ENCODE measurements at places on chromosomes 12 and 14.

DNA sequence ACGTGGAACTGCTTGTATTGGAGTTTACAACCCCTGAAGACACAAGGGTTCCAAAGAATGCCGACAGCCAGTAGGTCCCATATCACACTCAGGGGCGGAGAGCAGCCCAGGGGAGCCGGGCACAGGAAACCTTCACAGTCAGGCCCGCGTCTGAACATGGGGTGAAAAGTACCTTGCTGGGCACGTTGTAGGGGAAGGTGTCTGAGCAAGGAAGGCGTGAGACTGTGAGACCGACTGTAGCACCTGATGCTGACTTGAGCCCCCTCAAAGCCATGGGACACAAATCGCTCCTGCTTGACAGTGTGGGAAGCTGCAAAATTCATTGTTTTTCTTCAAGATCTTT is 14.7 kb downstream of the RIMBP2 start:
- DNase-seq: no peak

- no peak for DNase-seq
Observed at GRCh38 chr12:12367482-12367998, 10.7 kb downstream of the BORCS5 start.

DNA sequence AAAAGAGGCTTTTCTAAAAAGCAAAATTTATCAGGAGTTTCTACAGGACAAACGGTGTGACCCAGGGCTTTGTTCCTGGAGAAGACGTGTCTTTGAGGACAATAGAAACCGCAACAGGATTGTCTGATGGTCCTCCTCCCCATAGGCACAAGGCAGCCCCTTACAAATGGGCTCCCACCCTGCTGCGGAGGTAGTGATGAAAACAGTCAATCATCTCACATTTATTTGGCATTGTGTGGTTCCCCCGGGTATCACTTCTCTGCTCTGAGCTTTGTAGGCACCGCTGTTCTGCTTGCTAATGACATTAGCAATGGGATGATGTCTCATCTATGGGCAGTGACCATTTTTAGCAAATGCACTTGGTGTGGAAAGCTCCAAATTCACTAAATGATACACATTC is 155.5 kb upstream of the TMPO start:
- no peak for DNase-seq

- no peak for DNase-seq
Observed at GRCh38 chr12:17079251-17079909, 473.4 kb upstream of the LMO3 start.

GRCh38 chr12:107780298-107780697 is 5.8 kb downstream of the ASCL4 start:
- DNase-seq: no peak

DNA sequence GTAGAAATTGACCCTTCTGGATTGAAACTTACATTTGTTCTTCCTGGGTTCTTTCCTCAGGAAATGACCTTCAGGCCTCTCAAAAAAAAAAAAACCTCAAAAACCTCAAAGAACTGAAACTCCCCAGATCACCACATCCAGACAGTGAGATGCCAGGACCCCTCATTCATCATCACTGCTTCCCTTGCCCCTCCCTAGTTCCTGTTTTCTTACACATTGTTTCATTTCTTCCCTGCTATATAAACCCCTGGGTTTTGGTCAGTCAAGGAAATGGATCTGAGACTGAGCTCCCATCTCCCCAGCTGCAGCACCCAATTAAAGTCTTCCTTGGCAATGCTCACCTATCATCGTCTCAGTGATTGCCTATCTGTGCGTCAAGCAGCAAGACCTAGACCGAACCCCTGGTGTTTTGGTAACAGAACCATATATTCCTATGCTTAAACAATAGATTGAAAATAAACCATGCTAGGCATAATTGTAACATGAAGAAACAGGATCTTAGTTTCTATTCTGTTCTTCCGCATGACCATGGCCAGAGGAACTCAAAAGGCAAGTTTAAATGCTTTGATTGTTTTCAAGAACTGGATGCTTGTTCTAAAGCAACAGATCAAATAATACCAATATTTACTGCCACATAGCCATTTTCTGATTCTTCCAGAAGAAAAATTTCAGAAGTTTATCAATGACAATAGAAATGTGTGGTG is 108.0 kb upstream of the MAX start:
- no peak for DNase-seq

- no peak for DNase-seq
Observed at GRCh38 chr12:107349839-107350238, 256.5 kb upstream of the CRY1 start.

DNA sequence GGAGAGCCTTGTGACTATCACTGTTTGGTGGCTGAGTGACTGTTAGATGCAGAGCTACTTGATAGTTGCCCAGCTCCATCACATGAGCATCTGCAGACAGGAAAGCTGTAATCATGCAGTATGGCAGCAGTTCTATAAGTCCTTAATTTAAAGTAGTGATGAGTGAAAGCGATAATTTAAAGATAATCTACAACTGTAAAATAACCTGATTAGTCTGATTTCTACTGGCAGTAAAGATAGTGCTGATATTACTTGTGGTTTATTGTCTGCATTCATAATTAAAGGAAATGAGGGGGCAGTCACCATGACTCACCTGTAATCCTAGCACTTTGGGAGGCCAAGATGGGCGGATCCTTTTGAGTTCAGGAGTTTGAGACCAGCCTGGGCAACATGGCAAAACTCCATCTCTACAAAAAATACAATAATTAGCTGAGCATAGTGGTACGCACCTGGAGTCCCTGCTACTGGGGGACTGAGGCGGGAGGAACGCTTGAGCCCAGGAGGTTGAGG is 41.2 kb upstream of the PLEKHD1 start:
- no peak for DNase-seq

DNA sequence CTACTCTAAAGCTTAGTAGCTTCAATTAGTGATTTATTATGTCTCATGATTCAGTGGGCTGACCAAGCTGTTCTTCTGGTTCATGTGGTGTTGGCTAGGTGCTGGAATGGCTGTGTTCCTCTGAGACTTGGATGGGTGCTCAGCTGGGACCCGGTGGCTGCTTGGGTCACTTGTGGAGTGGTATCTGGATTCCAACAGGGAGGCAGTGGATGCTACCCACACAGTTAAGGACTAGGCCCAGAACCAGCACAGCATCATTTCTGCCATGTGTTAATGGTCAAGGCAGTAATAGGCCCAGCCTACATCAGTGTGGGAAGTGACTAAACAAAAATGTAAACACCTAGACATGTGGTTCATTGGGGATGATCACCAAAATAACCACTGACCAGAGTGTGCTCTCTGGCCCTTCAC is 72.2 kb downstream of the FGD4 start:
- no peak for DNase-seq

DNA sequence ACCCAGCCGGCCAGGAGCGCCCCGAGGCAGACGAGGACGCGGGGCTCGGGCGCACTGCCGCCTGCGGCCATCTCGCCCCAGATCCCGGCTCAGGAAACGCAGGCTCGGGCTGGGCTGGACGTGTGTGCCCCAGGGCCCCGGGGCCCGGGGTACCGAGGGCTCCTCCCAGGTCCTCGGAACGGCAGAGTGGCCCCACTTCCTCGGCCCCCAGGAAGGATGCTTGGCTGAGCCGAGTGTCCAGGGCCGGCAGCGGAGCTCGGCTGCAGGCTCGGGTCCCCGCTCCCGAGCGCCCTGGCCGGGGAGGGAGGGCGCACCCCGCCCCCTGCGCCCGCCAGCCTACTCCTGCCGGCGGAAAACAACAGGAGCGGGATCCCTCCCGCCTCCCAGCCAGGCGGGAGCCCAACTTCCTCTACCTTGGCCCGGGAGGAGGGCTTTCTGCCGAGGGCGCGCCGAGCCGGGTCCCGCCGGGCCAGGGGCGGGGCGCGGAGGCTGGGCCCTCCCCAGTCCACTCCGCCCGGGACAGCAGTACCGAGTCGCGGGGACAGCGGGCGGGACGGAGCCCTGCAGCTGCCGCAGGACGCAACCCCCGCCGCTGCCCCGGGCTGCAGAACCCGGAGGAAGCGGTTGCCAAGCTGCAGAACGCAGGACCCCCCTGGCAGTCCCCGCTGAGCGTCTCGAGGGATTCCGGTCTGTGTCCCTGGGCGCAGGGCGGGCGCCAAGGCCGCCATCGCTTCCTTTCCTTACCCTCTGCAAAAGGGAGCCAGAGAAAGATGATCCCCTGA is at the start of gene VSIG10:
VSIG10 (minus strand) TSS at position 411 of the 782 bp plus-strand sequence; CDS start at position 71, 340 bp downstream.
- peak; percentile 68 for DNase-seq

GRCh38 chr12:20364501-20364900 is 3.8 kb upstream of the PDE3A start:
- DNase-seq: no peak

- DNase-seq: no peak
Observed at GRCh38 chr12:47346251-47347019, 266.7 kb upstream of the AMIGO2 start.
